Umbilical cord (tissue), 2 donors: ENCODE measurements at places on chromosomes 12 and 14.

- no peak for DNase-seq
Measured at GRCh38 chr14:90696720-90697119, 119.5 kb downstream of the TTC7B start.

- DNase-seq: peak; percentile 20
Measured at GRCh38 chr12:28993720-28994119, 155.4 kb upstream of the FAR2 start.

GRCh38 chr12:30700216-30700900 is 4.7 kb upstream of the IPO8 start:
- no peak for DNase-seq

GRCh38 chr14:76953311-76953945 is 75.1 kb downstream of the IRF2BPL start:
- DNase-seq: peak; percentile 88

GRCh38 chr14:68977180-68977717 is 1.9 kb downstream of the ACTN1 start:
- no peak for DNase-seq

DNA sequence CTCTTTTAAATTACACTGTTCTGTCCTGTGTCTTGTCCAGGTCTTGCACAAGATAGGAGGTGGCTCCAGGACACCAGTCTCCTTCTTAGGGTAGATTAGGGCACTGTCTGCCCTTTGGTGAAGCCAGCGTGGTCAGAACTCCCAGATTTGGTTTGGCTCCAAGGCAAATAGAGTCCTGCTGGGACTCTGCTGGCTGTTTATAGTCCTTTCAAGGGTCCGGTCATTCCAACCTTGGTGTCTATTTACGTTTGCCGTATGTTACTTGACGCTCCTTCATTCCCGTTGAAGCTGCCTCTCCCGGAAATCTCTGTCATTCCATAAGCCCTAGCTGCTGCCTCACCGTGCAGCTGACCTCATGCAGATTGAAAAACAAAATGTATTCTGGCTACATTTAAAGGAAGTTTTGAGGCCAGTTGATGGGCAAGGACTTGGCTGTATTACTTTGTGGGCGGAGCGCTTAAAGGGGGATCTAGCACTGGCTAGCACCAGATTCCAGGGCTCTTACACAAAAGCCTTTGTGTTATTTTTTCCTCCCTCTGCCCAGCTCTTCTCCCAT is 180.6 kb downstream of the AKAP6 start:
- DNase-seq: peak; percentile 85

DNA sequence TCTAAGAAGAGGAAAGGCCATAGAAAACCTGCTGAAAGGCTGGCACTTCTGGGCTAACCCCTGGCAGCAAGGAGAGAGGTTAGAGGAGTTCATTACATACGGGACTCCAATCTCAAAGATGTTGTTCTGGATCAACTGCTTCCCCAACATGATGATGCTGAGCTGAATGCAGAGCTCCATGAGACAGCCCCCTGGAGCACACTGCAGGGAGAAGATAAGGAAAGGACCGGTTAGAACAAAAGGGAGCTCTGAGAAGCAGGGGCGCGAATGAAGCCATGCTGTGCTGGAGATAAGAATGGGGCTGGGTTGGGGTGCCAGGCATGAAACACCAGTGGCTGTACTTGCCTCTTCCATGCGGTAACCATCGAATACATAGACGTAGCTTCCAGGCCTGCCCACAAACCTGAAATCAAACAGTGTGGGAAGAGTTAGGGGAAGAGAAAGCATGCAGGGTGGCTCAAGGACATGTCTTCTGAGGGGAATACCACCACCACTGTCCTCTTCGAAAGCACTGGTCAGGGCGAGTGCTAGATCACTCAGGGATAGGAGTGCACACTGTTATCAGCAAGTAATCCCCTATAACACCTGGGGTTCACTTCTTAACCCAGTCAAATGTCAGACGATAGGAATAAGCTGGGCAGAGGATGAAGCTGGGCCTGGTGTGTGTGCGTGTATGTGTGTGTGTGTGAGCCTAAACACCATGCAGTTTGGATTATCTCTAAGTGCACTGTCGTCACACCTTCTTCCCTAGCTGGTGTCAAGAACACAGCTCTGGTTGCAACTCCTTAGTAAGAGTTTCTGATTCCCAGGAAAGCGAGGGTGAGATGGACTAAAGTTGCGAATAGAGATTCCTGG is 180.9 kb downstream of the NTF3 start:
- no peak for DNase-seq

DNA sequence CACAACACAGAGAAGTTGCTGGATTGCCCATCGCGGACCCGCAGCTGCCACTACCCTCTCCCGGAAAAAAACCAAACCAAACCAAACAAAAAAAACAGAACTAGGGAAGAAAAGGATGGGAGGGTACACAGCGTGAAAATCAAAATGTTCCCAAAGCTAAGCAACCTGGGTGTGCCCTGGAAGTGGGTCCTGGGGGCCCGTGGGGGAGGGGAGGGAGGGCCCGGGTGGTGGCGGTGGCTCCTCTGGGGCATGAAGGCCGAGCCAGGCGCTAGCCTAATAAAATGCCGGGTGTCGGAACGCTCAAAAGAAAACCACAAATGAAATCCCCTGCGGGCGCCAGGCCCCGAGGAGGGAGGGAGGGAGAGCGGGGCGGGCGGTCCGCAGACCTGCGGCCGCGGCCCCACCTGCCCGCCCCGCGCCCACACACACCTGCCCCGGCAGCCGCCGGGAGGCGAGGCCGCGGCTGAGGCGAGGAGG is 787 bp downstream of the HECTD4 start:
- no peak for DNase-seq

- no peak for DNase-seq
Measured at GRCh38 chr14:56351861-56352260, 227.7 kb upstream of the TMEM260 start.

DNA sequence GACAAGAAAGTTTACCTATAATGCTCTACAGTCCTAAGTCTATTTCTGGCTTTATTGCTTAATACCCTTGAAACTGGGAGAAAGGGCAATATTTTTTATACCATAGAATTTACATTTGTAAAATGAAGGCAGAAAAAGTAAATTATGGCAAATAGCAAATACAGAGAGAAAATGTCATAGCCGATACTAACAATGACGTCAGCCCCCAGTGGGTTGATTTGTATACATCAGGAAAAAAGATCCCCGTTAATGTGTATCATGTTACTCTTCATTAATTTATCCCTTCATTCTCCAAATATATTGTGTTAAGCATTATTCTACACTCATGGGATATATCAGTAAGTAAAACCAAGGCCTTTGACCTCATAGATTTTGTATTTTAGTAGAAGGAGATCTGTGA is 445.1 kb upstream of the SYT1 start:
- no peak for DNase-seq

DNA sequence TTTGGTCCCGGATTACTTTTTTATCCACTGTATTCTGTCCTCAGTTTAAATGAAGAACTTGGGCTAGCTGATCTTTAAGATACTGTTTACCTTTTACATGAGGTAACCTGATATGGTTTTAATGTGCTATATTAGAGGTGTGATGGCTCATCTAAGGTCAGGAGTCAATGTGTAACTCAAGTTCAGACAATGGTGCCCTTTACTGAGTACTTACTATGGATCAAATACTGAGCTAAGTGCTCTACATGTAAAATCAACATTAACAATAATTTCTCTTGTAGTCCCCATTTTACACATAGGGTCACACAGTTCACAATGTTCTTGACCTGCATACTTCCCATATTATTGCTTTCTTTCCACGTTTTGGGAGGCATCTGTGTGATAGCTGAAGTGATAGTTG is 79.2 kb downstream of the CEP83 start:
- no peak for DNase-seq
